ENCODE measurements at places on chromosomes 2 and 18. TPM values are rescaled to one million over a fixed set of nuclear protein-coding genes. Genes with fewer than 3 reads are reported as not detected.

DNA sequence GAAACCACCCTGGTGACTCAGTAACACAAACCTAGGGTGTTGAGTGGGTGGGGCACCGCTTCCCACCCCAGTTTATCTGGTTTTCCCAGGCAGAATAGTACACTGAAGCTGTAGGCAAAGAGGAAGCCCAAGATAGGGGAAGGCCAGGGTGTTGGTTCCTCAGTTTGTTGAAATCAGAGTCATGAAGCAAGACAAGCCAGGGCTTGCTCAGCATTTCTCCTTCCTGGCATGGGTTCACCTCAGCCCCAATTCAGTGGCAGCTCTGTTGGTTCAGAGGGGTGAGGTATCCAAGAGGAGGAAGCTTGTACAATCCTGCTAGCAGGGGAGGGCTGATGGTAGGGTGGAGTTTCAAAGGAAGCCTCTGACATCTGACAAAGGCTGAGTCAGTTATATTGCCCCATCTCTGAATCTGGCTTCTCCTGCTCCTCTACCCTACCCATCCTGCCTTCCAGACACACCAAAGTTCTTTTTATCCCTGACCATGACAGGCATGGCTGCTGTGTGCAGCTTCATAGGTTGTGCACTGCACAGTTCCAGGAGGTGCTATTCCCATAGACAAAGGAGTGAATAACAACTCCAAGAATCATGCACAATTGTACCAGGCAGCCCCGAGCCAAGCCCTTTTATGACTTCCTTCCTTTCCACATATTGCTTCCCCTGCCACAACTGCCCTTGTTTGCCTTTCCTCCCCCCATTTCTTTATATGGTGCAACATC, 24.9 kb upstream of the RAB10 start:
- no peaks in the 10 kb centered on the region for H3K27me3 ChIP-seq
- DNase-seq, result peak; percentile 58
- peaks cover 17% of the 10 kb centered on the region for H3K36me3 ChIP-seq
- H3K4me1 ChIP-seq, result peaks cover 51% of the 10 kb centered on the region
- H3K27ac ChIP-seq, result peak overlapping the region; percentile 32

GRCh38 chr2:10080536-10081304, 509 bp upstream of the CYS1 start:
- no peak overlapping the region for H3K27ac ChIP-seq
- H3K4me3 ChIP-seq, result peak overlapping the region; percentile 42
- H3K4me1 ChIP-seq, result peaks cover 38% of the 10 kb centered on the region
- H3K27me3 ChIP-seq, result peaks cover 82% of the 10 kb centered on the region
- H3K36me3 ChIP-seq, result peaks cover 4% of the 10 kb centered on the region
- DNase-seq, result no peak

DNA sequence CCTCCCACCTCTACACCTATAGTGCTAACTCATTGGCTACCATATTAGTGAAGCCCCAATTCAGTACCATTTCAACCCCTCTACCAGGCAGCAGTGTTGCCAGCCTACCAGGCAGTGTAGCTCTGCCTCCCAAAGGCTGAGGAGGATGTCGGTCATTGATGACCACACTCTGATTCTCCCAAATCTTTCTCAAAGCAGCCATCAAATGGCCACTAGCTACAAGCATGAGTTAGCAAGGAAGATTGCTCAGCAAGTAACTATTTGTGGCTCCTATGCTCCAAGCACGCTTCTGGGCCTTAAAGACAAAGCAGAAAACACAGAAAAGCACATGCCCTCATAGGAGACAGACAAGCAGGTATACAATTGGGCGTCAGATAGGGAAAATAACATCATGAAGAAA, 42.7 kb upstream of the AFF3 start:
- H3K4me1 ChIP-seq, result no peaks in the 10 kb centered on the region
- no peak overlapping the region for H3K4me3 ChIP-seq
- DNase-seq, result no peak
- H3K36me3 ChIP-seq, result no peaks in the 10 kb centered on the region
- no peak overlapping the region for H3K27ac ChIP-seq

GRCh38 chr2:120032297-120032696, 19.4 kb downstream of the EPB41L5 start:
- H3K4me3 ChIP-seq, result no peak overlapping the region
- no peaks in the 10 kb centered on the region for H3K36me3 ChIP-seq
- no peak overlapping the region for H3K27ac ChIP-seq
- no peaks in the 10 kb centered on the region for H3K27me3 ChIP-seq
- no peak for DNase-seq
- peaks cover 12% of the 10 kb centered on the region for H3K4me1 ChIP-seq

DNA sequence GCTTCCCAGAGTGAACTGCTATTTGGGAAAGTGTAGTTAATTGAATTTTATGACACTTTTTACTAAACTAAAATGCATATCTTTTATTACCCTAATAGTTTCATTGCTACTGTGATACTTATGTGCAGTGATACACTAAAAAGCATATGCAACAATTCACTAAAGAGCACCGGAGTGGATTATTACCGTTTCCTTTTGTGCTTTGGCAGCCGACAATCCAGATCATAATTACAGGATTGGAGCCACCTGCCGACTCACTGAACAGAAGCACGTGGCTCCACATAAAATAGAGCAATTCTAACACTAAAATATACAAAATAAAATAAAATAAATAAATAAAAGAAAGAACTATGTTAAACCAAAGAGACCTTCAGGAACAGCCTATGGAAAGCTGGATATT, 583.4 kb downstream of the NRXN1 start:
- no peaks in the 10 kb centered on the region for H3K4me1 ChIP-seq
- H3K27me3 ChIP-seq, result no peaks in the 10 kb centered on the region
- no peak overlapping the region for H3K4me3 ChIP-seq
- H3K27ac ChIP-seq, result no peak overlapping the region
- no peaks in the 10 kb centered on the region for H3K36me3 ChIP-seq
- no peak for DNase-seq

DNA sequence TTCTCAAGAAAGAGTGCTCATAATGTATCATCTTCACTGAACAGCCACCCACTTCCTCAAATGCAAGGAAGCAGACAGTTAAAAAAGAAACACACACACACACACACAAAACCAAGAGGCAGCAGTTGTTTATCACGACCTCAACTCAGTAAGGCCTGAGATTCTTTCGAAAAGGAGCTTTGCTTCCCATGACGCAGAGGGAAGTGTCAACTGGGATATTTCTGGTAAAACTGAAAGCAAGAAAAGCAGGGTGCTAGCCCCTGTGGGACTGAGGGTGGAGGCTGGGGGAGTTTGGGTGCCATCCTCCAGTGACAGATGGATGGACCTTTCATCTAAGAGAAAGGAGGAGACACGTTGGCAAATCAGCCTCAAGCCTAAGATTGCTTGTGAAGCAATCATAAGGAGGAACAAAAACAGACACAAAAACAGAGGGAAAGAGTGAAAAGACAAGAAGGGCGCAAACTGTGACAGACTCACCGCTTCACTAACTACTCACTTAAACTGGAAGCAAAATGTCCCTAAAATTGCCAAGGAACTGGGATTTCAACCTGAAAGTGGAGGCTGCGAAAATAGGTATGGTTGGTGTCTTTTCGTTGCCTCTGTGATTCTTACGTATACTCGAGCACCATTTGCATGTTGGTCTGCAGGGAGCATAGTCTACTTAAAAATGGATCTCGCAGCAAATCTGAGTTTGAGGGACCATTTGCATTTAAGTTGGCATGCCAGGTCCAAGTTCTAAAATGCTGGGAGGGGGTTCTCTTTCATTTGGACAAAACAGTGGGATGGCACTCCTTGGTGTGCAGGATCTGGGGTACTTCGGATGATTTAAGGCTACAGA, at the start of gene ARHGAP25:
TSS of gene ARHGAP25 (plus strand) at position 124 of the 838 bp plus-strand sequence. CDS start at position 513, 389 bp downstream.
- no peaks in the 10 kb centered on the region for H3K36me3 ChIP-seq
- DNase-seq, result no peak
- H3K27me3 ChIP-seq, result peaks cover 7% of the 10 kb centered on the region
- peaks cover 12% of the 10 kb centered on the region for H3K4me1 ChIP-seq

DNA sequence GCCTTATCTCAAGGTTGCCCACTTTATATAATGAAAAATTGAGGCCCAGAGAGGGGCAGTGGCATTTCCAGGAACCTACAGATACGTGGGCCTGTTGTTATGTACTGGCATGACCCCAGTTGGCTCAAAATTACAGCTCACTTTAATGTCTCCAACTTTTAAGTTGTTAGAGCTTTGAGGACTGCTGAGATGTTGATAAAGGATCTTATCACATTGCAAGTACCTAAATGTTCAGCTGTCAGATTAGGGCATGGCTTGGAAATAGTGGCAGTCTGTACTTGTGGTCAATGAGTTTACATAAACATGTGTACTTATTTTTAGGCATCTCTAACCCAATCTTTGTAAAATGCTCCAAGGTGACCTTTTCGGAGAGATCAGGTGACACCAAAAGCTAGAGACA, 14.6 kb downstream of the SLC4A5 start:
- DNase-seq, result no peak
- H3K36me3 ChIP-seq, result no peaks in the 10 kb centered on the region
- H3K27ac ChIP-seq, result no peak overlapping the region

GREB1L gene
- total RNA-seq, result 3.8 TPM

TWIST2 gene
- not detected for total RNA-seq

ARHGAP15 gene
- 1.2 TPM for total RNA-seq

KCNIP3 gene
- total RNA-seq, result 1.1 TPM

IER3IP1 gene
- total RNA-seq, result 20.4 TPM

All from Calu3 (cell line).